ENCODE measurements at places on chromosomes 12 and 14.
A peak's percentile ranks its signal among the peaks of the same experiment; 100 is the strongest.

DNA sequence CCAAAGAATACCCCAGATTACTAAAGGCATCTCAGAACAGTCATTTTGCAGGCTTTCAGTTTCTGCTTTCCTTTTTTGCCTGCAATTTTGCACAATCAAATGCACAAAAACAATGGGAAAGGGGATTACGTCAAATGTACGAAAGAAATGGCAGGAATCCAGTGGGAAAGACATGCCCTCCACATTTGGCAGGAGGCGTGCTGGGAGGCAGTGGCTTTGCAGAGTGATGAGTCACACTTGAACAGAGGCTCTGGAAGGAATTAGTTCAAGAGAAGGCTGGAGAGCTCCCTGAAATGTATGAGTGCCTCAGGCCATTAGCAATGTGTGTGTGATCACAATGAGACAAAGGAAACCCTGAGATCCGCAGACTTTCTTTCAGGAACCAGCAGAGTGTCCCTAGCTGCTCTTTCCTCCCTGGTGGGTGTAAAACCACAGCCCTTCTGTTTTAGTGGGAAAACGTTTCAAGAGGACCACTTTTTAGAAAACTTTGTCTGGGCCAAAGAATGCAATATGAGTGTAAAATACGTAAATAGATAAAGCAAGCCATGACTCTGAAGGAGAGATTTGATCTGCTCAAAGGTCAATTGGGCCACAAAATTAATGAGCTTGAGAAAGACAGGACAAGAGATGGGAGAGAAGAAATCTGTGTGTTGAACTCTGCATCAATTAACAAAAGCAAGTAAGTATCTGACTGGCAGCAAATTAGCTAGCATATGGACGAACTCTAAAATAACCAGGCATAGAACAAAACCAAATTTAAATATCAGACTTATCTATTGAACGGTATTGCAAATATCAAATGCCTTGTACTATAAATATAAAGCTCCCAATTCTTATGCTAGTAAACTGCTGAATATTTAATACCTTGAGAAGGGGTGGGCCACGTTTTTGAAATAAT is 155.4 kb upstream of the PDE3A start:
- DNase-seq = peak; percentile 99

- no peak for DNase-seq
These were observed 160.3 kb upstream of the FKBP4 start for GRCh38 chr12:2634471-2634870.

DNA sequence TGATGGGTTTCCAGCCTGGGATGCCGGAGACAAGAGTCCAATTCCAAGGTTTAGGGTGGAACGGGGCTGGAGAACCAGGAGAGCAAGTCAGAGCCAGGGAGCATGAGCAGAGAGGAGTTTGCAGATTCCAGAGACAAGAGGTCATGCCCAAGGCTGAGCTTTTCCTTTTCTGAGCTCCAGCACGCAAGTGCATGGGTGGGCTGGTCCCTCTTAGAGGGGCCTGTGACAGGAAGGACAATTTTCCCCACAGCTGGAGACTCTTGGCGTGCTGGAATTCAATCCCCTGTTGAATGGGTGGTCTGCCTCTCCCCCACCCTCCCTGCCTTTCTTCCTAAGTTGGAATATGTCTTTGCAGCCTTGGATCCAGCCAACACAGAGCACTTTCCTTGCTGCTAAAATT is 431.9 kb downstream of the BCL11B start:
- DNase-seq = no peak

- DNase-seq = no peak
These were observed 224.1 kb upstream of the EGLN3 start for GRCh38 chr14:34174973-34175372.

GRCh38 chr12:22967171-22967570 is 342.2 kb downstream of the ETNK1 start:
- DNase-seq = no peak

DNA sequence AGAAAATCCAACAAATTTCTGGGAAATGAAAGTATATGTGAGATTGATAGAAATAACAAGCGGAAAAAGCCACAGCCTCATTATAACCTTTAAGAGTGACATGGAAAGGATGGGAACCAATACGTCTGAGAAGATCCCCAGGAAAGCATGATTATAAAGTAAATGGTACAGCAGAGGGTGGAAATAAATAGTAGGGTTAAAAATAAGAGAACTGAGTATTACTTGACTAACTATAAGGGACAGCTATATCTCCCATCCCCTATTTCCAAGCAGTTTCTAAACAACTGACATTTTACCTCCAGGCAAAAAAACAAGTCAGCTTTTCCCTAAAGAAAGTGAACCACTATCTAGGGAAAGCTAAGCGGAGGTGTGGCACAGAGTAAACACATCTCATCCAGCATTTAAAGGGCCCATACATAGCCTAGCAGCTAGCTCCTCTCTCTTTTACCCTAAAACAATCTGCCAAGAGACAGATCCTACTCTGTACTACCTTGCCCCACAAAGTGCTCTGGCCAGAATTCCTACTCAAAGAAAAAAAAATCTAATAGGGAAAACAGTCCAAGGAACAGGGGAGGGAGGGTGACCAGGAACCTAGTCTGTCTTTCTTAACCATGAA is 11.2 kb downstream of the OSBPL8 start:
- DNase-seq = no peak

- no peak for DNase-seq
These were observed 416.6 kb downstream of the ZFP36L1 start for GRCh38 chr14:68376067-68376779.

- peak; percentile 46 for DNase-seq
These were observed 1766.9 kb upstream of the SEL1L start for GRCh38 chr14:83300476-83301064.

DNA sequence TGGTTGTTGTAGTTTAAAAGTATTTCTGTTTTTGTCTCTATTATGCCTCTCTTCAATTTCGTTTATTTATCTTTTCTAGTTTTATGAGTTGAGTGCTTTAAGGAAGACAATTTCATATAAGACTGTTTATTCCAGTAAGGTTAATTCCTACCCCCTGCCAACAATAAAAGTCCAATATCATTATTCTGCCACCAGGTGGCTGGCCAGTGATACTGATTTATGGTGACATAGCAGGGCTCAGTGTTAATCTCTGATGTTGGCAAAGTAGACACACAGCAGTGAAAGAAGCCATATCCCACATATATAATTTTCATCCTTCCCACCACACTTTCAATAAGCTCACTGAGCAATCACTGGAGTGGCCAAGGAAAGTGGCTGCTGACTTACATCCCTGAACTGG is 69.0 kb upstream of the BMP4 start:
- peak; percentile 15 for DNase-seq

- DNase-seq = no peak
These were observed 19.4 kb upstream of the EIF2B2 start for GRCh38 chr14:74983343-74983742.

- no peak for DNase-seq
These were observed 15.0 kb upstream of the KRT73 start for GRCh38 chr12:52633383-52633782.

Measured in fibroblast of skin of right biceps (primary cell).